ENCODE measurements at places on chromosomes 7 and 10.

GRCh38 chr7:25143763-25144162 lies 18.7 kb upstream of the CYCS start:
- DNase-seq, result no peak

DNA sequence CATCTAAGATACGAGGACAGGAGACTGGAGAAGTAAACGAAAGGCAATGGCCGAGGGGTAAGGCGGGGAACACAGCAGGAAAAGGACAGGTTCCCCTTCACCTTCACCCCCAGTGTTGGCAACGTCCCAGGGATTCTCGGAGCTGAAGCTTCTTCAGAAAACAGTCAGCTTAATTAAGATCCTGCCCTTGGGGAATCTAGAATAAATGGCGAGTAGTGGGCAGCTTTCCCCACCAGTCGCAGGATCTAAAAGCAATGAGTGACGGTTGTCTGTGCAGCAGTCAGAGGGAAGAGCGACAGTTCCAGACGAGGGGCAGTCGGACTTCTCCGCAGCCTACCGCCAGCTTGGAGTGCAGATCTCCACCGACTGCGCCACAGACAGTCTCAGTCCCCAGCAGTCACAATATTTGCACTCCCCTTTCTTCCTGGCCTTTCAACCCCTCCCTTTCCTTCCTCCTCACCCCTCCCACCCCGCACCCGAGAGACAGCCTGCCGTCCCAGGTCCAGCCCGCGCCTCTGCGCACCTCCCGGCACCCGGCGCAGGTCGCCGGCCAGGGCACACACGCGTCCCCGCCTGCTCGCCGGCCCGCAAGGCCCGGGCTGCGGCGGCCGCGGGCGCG lies 10.9 kb upstream of the SP8 start:
- no peak for DNase-seq

DNA sequence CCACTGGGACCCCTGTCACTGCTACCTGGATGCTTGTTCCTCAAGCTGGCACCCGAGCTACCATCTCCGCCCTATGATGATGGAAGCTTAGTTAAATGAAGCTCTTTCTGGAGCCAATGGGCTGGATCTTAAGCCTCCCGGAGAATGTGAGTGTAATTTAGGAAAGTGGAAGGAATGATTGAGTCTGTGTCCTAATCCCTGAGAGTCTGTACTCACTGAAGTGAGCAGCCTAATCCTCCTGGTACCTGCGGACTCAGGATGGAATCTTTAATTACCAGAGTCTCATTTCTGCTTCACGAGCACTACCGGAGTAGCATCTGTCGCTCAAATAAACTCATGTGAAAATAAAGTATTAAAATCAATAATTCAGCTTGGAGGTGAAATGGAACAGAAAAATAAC lies 255.5 kb downstream of the WDR37 start:
- no peak for DNase-seq

DNA sequence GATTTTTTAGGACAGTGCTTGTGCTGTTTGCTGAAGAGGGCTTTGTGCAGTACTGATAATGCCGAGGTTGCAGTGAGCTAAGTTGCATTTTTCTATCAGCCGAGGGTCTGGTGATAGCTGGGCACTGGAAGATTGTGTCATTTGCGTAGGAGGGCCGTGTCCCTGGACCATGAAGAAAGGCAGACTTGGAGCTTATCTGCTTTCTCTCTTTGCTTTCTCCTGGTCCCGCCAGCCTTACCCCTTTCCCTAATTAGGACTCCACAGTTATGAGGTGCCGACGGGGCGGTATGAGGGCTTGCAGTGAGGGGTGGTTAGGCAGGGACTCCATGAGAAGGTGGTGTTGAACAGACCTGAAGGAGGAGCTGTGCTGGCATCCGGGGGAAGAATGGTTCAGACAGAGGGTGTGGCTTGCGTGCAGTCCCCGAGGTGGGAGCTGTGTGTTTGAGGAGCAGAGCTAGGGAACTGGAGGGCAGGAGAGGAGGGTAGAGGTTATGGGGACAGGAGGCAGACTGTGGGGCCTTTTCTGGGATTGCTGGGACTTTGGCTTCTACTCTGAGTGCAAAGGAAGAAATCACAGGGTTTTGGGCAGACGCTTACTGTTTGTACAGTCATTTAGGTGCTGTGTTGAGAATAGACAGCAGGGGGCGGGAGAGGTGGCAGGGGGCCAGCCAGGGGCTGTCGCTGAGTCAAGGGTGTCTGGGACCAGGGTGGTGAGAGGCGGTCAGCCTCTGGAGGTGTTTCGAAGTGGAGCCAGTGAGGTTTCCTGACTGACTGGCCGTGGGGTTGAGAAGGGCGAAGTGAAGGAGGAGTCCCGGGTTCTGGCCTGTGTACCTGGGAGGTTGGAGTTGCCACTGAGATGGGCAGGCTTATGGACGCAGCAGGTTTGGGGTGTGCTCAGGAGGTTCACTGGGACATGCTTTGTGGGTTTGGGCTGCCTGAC lies 43.4 kb downstream of the PRF1 start:
- DNase-seq, result no peak

DNA sequence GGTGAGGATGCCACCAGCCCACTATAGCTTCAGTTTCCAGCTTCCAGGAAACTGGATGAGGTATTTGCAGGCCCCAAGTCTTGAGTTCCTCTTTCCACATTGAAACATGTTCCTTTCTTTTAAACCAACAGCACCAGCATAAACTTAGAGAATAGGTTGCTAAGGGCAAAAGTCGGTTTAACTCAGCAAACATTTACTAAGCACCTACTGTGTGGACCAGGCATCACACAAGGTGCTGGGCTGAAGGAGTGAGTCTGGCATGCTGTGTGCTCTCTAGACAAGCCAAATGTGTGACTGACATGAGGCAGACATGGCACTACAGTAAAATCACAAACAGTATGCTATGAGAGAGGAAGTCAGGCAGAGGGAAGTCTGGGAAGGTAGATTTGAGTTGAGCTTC lies 11.0 kb upstream of the RASSF4 start:
- no peak for DNase-seq

GRCh38 chr10:130500261-130501000 lies 364.2 kb downstream of the GLRX3 start:
- DNase-seq, result no peak

DNA sequence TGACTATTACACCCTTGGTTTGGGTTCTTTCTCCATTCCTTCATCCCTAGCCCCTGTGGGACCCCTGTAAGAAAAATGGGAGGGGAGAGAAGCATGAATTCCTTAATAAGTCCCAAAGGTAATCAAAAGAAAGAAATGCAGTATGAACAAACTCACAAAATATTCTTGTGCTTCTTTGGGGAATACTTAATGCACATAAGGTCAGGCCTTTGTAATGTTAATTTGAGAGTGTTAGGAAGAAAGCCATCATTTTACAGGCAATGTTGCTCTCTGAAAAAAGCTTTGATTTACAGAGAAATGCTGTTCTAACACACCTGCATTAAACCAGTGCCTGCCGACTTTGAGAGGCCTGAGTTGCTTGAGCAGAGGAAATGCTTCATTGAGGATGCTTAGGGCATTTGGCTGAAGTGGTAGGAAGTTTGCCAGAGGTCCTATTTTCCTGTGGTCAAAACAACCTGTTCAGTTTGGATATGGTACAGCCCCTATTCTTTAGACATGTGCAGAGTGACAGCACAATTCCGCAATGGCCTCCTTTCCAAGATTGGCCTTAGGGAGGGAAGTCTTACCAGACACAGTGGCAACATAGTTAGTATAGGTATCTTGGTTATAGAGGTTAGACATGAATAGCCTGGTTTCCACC lies 643.4 kb downstream of the AUTS2 start:
- DNase-seq, result no peak

GRCh38 chr7:12494687-12495024 lies 75.9 kb upstream of the SCIN start:
- no peak for DNase-seq

- no peak for DNase-seq
These were observed 66.0 kb upstream of the FGL2 start for GRCh38 chr7:77265666-77266065.

DNA sequence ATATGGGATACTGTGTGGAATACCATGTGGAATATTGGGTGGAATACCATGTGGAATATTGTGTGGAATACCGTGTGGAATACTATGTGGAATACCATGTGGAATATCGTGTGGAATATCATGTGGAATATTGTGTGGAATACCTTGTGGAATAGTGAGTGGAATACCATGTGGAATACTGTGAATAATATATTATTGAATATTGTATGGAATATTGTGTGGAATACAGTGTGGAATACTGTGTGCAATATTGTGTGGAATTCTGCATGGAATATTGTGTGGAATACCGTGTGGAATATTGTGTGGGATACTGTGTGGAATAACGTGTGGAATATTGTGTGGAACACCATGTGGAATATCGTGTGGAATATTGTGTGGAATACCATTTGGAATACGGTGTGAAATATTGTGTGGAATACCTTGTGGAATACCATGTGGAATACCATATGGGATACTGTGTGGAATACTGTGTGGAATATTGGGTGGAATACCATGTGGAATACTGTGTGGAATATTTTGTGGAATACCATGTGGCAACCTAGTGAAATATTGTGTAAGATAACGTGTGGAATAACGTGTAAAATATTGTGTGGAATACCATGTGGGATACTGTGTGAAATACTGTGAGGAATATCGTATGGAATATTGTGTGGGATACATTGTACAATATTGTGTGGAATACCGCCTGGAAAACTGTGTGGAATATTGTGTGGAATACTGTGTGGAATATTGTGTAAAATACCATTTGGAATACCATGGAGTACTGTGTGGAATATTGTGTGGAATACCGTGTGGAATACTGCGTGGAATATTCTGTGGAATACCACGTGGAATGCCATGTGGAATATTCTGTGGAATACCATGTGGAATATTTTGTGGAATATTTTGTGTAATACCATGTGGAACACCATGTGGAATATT lies 133.9 kb upstream of the CHST15 start:
- no peak for DNase-seq

DNA sequence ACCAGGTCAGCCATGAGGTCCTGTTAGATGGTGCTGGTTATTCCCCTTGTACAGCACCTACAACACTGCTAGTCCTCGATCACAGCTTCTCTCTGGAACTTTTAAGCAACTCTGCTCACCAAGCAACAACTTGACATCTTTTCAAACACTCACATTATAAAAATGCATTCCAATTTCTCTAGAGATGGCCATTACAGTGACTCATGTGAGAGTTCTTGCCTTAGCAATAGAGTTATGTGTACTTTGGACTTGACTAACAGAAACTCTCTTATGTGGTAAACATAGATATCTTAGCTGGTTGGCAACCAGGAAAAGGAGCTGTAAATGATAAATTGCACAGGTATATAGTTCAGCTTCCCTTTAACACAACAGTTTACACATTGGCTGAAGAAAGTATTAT lies 122.2 kb downstream of the PDE1C start:
- DNase-seq, result no peak
